ENCODE measurements at places on chromosomes 12 and 14.

GRCh38 chr12:130198026-130198662 is 35.9 kb downstream of the FZD10 start:
- DNase-seq = no peak

- DNase-seq = no peak
Measured at GRCh38 chr12:124109760-124110159, 136.7 kb downstream of the ZNF664 start.

DNA sequence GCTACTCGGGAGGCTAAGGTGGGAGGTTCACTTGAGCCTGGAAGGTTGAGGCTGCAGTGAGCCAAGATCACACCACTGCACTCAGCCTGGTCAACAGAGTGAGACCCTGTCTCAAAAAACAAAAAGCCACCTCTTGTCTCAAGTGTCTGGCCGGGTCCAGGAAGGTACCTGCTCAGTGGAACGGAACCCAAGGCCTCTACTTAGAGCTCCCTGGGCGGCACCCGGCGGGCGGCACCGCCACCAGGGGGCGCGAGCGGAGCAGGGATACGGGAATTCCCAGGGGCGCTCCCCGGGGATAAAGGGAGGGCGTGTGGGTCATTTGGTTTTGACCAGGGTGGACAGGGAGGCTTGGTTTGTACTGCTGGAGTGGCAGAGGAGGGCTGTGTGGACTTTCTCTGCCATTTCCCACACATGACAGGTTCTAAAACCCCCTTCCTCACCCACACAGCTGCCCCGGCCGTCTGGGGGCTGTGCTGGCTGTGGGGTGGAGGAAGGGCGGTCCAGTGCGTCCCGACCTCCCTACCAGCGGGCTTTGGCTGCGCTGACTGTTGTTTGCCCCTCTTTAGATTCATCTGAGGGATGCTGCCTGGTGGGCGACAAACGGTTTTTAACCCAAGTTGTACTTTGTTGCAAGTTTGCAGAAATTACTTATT is 91.4 kb downstream of the SETD3 start:
- no peak for DNase-seq

DNA sequence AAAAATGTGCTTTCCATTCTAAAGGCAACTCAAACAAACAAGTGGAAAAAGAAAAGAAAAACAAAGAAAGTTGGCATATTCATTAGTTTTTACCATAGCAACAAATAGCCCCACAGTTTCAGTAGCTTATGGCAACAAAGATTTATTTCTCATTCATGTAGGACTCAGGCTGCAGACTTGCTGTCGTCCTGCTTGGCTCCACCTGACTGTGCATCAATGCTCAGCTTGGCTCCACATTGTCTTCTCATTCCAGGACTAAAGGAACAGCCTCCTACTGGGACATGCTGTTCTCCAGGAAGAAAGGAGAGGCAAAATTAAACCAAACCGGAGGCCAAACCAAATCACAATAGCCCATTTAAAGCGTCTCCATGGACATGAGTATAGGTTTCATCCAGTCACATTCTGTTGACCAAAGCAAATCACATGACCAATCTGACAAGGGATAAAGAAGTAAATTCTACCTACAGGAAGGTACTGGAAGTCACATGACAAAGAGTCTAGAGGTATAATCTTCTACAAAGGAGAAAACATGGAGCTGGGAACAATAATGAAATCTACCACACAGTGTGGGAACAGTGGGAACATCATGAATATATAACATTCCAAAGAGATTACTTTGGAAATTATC is 222.5 kb downstream of the PIK3C2G start:
- DNase-seq = no peak

DNA sequence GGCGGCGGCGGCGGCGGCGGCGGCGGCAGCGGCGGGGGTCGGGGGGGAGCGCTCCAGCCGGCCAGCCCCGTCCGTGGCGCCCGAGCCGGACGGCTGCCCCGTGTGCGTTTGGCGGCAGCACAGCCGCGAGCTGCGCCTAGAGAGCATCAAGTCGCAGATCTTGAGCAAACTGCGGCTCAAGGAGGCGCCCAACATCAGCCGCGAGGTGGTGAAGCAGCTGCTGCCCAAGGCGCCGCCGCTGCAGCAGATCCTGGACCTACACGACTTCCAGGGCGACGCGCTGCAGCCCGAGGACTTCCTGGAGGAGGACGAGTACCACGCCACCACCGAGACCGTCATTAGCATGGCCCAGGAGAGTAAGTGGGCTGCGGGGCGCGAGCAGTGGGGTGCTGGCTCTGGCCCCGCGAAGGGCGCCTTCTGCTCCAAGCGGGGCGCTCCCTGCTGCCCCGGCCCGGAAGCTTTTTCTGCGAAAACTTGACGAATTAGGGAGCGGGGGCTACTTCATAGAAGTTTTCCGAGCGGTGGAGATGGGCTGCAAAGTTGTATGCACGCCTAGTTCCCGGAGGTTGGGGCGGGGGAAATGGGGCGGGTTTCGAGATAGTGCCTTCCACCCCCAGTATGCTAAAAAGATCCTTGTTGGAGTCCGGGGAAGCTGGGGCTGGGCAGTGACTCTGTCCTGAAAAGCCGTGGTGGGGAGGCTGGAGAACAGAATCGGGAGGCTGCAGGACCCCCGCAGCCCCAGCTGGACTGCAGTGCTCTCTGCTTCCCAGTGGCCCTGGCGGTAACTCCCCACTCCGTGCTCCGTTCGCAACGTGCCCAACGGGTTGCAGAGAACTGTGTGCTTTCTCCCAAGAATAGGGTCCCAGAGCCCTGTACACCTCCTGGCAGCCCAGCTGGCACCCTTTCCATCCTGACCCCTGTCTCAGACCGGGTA is 751 bp downstream of the GDF11 start:
- peak; percentile 75 for DNase-seq
